Naive thymus-derived CD4-positive, alpha-beta T cell (primary cell): ENCODE measurements at places on chromosomes 12 and 14. TPM values are rescaled to one million over a fixed set of nuclear protein-coding genes. Genes with fewer than 3 reads are reported as not detected.

GRCh38 chr12:132422381-132423043, 67.4 kb upstream of the FBRSL1 start:
- no peak for DNase-seq
- H3K4me3 ChIP-seq: no peak overlapping the region
- H3K27me3 ChIP-seq: no peaks in the 10 kb centered on the region
- no peaks in the 10 kb centered on the region for H3K4me1 ChIP-seq
- H3K27ac ChIP-seq: no peak overlapping the region
- no peaks in the 10 kb centered on the region for H3K36me3 ChIP-seq

DNA sequence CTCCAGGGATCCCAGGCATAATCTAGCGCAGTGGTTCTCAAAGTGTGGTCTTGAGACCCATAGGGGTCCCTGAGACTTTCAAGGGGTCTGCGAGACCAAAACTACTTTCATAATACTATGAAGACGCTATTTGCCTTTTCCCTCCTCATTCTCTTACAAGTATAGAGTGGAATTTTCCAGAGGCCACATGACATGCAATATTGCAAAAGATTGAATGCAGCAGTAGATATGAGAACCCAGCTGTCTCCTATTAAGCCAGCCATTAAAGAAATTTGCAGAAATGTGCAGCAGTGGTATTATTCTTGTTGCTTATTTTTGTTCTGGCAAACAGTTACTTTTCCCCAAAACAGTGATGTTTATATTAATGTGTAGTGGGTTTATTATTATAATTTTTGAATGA, 62.8 kb downstream of the VWF start:
- H3K27me3 ChIP-seq: no peaks in the 10 kb centered on the region
- H3K4me3 ChIP-seq: no peak overlapping the region
- no peaks in the 10 kb centered on the region for H3K4me1 ChIP-seq
- H3K27ac ChIP-seq: no peak overlapping the region
- no peak for DNase-seq

- no peaks in the 10 kb centered on the region for H3K4me1 ChIP-seq
- no peak overlapping the region for H3K27ac ChIP-seq
- H3K36me3 ChIP-seq: no peaks in the 10 kb centered on the region
- H3K4me3 ChIP-seq: no peak overlapping the region
These were observed 101.0 kb downstream of the NUAK1 start for GRCh38 chr12:106037524-106038298.

GRCh38 chr14:24324024-24324423, 10.8 kb downstream of the ADCY4 start:
- no peaks in the 10 kb centered on the region for H3K27me3 ChIP-seq
- H3K4me3 ChIP-seq: no peak overlapping the region
- DNase-seq: no peak

CMA1 gene
- not detected for total RNA-seq

SLC38A4 gene
- not detected for total RNA-seq

FBLN5 gene
- total RNA-seq: 11.7 TPM
